Mammary epithelial cell (primary cell): ENCODE measurements at places on chromosomes 1 and 21. TPM values are rescaled to one million over a fixed set of nuclear protein-coding genes. Genes with fewer than 3 reads are reported as not detected.

Gene OR2AK2
- not detected in 2 replicates for total RNA-seq

Gene FCAMR
- not detected in 2 replicates for total RNA-seq

Gene ZNF593OS
- 0.50 TPM for total RNA-seq

Gene MANEAL
- total RNA-seq, result 0.50 TPM
